Stimulated activated CD4-positive, alpha-beta T cell treated with anti-CD3 and anti-CD28 coated beads, Interleukin-12 subunit alpha, Interleukin-12 subunit beta, amount 100 ng/mL, for 24 hours (primary cell): ENCODE measurements at places on chromosomes 12 and 14.

- DNase-seq = no peak
Observed at GRCh38 chr12:26978801-26979200, 35.4 kb downstream of the TM7SF3 start.

DNA sequence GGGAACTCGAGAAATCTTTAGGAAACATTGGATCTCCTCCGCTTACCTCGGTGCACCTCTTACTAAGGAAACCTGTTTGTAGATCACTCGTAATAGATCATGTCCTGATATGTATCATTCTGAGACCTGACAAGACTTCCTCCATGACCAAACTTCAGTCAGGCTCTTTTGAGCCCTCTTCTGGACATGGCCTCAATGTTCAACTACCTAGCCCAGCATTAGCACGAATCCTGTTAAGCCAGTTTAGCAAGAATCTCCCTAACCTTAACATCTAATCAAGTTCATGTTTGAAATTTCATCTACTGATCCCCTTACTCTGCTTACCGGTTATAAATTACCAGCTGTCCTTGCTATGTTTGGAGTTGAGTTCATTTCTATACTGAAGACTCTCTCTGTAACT, 713.9 kb upstream of the USP15 start:
- DNase-seq = no peak

DNA sequence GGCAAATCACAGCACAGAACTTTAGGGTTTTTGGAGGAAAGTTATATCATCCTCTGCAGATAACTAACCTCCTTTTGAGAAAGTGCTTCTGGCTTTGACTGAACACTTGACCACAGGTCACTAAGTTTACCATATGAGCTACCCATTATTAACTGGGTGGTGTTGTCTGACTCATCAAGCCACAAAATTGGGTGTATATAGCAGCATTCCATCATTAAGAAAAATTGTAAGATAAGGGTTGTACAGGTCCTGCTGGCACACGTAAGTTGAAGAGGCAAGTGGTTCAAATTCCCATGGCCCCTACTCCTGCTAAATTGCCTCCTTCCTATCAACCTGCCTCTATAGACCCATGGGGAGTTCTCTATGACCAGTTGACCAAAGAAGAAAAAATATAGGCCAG, 39.5 kb downstream of the L2HGDH start:
- DNase-seq = no peak

GRCh38 chr12:104462931-104463339, 6.2 kb downstream of the CHST11 start:
- DNase-seq = no peak

DNA sequence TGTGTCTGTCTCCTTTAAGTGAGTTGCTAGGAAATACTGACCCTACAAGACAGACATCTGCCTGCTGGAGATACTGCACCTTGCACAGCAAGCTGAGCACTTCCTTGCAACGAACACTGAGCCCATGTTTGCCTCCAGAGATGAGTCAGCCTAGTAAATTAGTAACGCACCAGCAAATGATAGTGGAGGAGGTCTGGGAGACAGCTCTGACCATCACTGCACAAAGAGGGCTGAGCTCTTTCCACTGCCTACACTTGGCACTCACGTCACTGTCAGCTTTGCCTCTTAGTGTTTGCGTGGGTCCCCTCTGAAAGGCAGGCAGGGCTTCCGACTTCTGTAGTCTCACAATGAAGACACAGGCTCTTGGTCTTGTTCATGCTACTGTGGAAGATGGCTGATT, 109.0 kb downstream of the APAF1 start:
- DNase-seq = no peak

DNA sequence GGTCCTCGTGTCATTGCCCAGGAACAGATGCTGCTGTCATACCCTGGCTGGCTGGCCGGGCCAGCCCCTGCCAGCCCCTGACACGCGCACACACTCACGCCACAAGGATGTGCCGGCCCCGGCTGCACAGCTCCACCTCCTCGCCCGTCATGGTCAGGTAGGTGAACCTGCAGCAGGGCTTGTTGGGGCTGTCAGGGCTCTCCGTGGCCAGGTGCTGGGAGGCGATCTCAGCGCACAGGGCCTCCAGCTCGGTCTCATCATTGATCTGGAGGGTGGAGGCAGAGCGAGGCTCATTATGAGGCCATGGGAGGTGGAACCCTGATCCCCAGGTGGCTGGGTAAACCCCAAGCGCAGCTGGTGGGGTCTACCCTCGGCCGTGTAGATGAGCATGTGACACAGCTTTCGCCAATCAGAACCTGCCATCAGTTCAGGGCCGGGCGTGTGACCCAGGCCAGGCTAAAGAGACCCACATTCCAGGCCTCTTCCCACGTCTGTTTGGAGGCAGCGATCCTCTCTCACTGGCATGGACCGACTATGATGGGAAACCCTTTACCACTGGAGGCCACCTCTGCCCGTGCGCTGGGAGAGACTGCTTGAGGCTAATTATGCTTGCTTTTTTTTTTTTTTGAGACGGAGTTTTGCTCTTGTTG, 38.8 kb downstream of the TRAFD1 start:
- no peak for DNase-seq

DNA sequence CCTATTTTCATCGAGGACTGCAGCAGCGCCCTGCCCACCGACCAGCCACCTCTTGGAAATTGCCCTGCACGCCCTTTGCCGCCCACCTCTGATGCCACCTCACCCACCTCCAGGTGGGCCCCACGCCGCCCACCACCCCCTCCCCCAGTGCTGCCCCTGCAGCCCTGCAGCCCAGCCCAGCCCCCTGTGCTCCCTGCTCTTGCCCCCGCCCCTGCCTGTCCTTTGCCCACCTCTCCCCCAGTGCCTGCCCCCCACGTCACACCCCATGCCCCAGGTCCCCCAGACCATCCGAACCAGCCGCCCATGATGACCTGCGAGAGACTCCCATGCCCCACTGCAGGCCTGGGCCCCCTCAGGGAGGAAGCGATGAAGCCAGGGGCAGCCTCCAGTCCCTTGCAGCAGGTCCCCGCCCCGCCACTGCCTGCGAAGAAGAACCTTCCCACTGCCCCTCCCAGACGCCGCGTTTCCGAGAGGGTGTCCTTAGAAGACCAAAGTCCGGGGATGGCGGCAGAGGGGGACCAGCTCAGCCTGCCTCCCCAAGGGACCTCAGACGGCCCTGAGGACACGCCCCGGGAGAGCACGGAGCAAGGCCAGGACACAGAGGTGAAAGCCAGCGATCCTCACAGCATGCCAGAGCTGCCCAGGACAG, 96.5 kb downstream of the LGMN start:
- no peak for DNase-seq

- DNase-seq = no peak
Observed at GRCh38 chr12:122333142-122334087, 67.1 kb upstream of the VPS33A start.

DNA sequence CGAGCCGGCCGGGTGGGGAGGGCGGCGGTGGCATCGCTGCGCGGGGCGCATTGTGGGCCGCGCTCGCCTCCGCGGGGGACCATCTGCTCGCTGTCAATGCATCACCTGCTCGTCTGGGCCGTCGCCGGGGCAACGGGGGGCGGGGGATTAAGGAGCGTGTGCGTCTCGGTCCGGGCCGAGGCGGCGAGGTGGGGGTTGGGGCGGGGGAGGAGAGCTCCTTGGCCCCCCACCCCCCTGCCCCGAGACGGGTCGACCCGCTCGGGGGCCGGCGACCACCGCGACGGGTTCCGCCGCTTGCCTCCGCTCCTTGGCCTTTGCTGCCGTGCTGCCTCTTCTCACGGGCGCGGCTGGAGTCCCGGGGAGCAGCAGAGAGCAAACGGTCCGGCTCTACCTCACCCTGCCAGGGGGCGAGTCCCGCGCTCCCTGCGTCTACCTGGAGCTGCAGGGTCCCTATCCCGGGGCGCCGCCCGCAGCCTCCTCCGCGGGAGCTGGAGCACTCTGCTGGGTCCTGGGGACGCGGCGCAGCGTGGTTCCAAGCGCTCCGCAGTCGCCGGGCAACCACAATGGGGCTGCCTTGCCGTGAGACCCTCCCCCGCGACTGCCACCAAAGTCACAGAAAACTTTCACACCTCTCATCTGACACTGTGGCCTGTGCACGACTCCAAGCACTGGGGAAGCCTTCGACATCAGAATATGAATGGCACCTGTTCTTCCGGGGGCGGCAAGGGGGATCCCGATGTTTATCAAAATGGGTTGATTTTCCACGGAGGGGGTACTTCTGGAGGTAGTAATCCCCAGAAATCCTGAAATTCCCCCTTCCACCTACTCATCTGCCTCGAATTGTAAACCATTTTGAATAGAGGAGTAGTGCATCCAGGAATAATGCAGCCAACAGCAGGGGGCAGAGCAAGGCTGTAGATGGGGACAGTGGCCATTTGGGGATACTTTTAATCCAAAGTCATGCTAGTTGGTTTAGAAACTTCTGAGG, at the start of gene C12orf42:
Gene C12orf42 (minus strand): TSS at position 500 of the 988 bp plus-strand sequence. CDS start 17,542 bp downstream, outside the sequence.
- DNase-seq = no peak

DNA sequence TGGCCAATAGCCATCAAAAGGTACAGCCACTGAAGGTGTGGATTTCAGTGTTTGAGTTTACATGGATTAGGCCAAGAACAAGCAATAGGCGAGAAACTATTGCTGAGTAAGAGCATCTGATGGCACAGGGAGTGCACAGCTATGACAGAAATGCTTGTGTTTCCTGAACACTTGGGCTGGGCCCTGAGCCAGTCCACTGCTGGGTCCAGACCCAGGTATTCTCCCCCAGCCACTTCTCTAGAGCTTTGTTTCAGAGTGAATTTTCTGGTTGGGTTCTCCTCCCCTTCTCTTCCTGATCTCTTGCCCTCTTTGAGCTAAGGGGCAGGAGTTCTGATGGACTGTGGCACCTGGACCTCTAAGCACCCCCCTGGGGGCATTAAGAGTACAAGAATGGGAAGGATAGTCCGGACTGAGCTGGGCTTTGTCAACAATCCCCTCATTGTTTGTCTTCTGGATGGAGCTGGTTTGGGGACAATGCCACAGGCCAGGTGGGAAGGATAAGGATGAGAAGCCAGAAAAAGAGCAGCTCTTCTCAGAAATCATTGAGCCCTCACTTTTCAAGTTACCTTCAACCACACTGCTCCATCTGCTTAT, 8.3 kb downstream of the HOXC5 start:
- no peak for DNase-seq

DNA sequence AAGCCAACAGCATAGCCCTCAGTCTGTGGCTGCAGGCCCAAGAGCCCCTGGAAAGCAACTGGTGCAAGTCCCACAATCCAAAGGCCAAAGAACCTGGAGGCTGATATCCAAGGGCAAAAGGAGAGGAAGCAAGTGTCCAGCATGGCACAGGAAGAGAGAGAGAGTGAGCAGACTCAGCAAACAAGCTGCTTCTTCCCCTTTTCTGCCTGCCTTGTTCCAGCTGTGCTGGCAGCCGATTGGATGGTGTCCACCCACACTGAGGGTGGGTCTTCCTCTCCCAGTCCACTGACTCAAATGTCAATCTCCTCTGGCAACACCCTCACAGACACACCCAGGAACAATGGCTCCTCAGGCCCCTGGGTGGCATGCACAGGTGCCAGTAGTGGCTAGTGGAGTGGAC, 33.5 kb downstream of the SMCO2 start:
- no peak for DNase-seq

GRCh38 chr12:76080729-76081415, 3.6 kb downstream of the NAP1L1 start:
- no peak for DNase-seq

- DNase-seq = no peak
Observed at GRCh38 chr12:27076928-27077327, 5.5 kb downstream of the C12orf71 start.

DNA sequence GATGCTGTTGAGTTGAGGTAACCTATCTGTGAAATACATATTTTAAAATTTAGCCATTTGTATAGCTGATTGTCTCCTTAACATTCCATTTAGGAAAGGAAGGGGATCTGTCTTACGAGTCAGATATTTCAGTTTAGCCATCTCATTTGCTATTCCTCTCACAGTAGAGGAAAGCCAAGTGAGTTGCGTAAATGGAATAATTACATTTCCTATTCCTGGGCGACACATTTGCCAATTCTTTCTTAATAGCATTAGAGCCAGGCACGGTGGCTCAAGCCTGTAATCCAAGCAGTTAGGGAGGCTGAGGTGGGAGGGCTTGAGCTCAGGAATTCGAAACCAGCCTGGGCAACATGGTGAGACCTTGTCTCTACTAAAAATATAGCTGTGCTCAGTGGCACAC, 116.3 kb downstream of the TMX1 start:
- no peak for DNase-seq

- no peak for DNase-seq
Observed at GRCh38 chr12:103353913-103354312, 141.9 kb downstream of the C12orf42 start.

- no peak for DNase-seq
Observed at GRCh38 chr14:95614349-95614748, 71.9 kb upstream of the TCL1B start.

DNA sequence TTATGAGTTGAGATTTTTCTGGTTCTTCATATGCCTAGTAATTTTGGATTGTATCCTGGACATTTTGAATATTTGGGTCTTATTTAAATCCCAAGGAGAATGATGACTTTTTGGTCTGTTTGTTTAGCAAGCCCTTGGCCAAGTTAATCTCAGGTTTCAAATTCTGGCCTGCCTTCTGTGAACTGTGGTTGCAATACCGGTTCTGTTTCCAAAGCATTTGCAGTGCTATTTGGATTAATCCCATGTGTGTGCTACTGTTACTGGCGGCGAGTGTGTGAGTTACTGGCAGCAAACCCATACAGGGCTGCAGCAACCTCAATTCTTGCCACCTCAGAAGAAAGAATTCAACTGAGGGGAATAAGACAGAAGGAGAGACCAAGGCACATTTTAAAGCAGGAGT, 51.1 kb downstream of the TMEM260 start:
- DNase-seq = no peak

DNA sequence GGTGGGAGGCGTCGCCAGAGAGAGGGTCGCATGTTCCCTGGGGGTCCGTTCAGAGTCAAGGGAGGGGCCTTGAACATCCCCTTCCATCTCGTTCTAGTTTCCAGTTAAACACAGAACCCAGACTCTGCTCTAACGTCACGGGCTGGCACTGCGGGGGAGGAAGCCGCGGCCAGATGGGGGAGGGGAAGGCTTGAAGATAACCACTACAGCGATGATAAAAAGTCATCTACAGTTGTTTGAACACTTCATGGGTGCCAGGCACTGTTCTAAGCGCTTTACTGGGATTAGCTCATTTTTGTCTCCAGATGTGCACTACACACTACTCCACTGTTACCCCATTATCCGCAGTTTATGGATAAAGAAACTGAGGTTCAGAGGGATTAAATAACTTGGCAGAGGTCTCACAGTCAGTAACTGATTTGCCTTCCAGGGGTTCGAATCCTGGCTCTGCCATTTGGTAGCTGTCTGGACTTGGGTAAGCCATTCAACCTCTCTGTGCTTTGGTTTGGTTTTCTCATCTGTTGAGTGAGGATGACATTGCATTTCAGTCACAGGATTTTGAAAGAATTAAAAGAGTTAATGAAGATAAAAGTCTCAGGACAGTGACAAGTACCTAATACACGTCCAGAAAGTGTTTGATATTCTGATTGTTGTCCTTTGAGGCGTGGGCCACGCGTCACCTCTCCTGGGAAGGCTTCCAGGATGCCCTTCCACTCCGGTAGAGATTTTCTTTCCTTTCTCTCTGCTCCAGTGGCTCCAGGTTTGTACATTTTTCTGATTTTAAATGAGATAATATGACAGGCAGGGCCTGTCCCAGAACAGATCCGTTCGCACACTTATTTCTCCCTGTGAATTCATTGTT, 798 bp upstream of the RASAL1 start:
- DNase-seq = no peak
